ENCODE measurements at places on chromosomes 16 and 17.

GRCh38 chr17:57767561-57767960 lies 22.5 kb upstream of the CCDC182 start:
- peaks cover 22% of the 10 kb centered on the region for H3K27me3 ChIP-seq
- no peak for DNase-seq
- no peaks in the 10 kb centered on the region for H3K4me1 ChIP-seq
- H3K4me3 ChIP-seq = no peak overlapping the region
- H3K27ac ChIP-seq = no peak overlapping the region

DNA sequence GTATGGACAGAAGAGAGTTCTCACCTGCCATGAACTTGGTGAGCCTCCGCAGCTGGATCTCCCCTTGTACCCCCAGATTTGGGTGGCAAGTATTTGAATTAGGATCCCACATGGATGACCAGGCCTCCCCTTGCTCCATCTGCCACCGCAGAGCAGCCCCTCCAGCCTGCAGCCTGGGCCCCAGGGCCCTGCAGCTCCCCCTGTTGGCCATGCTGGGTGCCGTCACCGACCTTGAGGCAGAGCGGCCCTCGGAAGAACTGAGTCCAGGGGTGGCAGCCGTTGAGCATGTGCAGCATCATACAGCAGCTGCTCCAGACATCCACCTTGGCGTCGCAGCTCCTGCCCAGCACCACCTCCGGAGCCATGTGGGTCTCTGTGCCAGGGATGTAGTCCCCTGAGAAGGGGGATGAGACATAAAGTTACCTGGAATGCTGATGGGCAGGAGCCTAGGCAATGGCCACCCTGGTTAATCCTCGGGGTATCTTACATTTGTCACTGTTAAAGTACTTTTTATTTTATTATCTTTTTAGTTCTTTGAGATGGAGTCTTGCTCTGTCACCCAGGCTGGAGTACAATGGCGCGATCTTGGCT lies 9.0 kb upstream of the SPATA32 start:
- H3K36me3 ChIP-seq = peaks cover 41% of the 10 kb centered on the region
- DNase-seq = no peak
- no peaks in the 10 kb centered on the region for H3K27me3 ChIP-seq
- H3K27ac ChIP-seq = no peak overlapping the region
- H3K4me3 ChIP-seq = no peak overlapping the region

DNA sequence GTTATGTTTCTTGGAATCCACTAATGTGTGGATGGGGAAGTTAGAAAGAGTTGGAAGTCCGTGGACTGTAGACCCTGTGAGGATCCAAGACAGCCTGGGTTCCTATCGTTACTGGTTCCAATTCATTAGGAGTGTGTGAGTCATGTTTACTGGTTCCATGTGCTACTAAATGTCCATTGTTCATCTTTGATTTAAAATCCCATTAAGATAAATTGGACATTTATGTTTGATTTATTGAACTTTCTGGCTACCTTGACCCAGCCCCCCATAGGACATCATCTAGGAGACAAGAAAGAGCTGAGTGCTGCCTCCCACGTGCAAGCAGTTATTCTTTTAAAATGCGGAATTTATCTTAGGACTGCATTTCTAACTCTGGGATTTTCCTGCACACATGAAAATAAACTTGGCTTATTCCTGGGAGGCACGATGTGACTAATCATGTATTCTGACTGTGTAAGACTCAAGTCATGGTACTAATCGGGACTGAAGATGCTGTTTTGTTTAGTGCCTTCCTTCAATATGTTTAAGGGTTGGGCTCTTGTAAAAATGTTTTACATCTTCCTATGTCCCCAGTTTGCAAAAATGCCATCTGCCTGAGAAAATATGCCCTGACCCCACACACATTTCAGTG lies 53.4 kb downstream of the RGS9 start:
- no peak overlapping the region for H3K4me3 ChIP-seq
- H3K27me3 ChIP-seq = no peaks in the 10 kb centered on the region
- no peaks in the 10 kb centered on the region for H3K36me3 ChIP-seq
- H3K4me1 ChIP-seq = peaks cover 23% of the 10 kb centered on the region
- DNase-seq = peak; percentile 57
- H3K27ac ChIP-seq = no peak overlapping the region

- DNase-seq = no peak
- H3K27ac ChIP-seq = no peak overlapping the region
- H3K27me3 ChIP-seq = no peaks in the 10 kb centered on the region
- peaks cover 8% of the 10 kb centered on the region for H3K36me3 ChIP-seq
- H3K4me3 ChIP-seq = no peak overlapping the region
Measured at GRCh38 chr17:82565551-82565950, 46.0 kb downstream of the FOXK2 start.

DNA sequence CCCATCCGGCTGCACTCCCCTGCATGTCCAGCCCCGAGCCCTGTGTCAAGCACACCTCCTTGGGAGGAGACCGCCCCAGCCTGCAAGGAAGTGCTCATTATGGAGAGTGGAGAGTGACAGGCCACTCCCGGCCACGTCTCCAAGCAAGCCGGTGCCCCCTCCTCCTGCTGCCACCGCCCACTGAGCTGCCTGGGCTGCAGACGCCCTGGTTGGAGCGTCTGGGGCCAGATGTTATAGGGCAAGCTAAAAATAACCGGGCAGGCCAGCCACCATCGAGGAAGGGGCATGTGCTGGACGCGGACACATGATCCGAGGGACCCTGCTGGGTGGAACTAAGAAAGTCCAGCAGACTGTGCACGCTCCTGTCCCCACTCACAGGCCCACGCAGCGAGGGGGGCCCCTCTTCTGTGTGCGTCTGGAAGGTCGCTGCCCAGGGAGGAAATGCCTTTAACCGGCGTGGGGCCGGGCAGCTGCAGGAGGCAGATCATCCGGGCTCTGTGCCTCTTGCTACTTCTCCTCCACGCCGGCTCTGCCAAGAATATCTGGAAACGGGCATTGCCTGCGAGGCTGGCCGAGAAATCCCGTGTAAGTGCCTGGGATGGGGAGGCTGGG lies at the start of gene WFDC1:
Gene WFDC1 (plus strand): TSS at position 348 of the 612 bp plus-strand sequence. CDS start 94 bp downstream, at position 442.
- no peak for DNase-seq
- peaks cover 29% of the 10 kb centered on the region for H3K27me3 ChIP-seq
- no peak within 1 kb of the TSS for H3K27ac ChIP-seq
- peaks cover 4% of the 10 kb centered on the region for H3K4me1 ChIP-seq
- H3K36me3 ChIP-seq = no peaks in the 10 kb centered on the region

DNA sequence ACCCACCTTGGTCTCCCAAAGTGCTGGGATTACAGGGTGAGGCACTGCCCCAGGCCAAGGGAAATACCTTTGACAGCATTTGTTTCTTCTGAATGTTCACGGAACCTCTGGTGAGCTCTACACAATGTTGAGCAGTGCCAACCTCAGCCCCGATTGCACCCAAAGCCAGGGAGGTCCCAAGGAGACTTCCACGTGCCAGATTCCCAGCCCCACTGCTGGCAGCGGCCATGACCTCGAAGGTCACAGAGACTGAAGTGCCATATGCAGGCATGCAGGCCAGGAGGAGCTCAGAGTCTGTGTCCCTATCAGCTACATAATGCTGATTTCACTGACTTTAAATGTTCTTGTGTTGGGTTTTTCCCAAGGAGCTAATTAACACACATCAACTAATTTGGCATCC lies 226.4 kb upstream of the FOXF1 start:
- no peak overlapping the region for H3K27ac ChIP-seq
- no peaks in the 10 kb centered on the region for H3K4me1 ChIP-seq
- no peak overlapping the region for H3K4me3 ChIP-seq
- H3K36me3 ChIP-seq = no peaks in the 10 kb centered on the region
- peaks cover 58% of the 10 kb centered on the region for H3K27me3 ChIP-seq

DNA sequence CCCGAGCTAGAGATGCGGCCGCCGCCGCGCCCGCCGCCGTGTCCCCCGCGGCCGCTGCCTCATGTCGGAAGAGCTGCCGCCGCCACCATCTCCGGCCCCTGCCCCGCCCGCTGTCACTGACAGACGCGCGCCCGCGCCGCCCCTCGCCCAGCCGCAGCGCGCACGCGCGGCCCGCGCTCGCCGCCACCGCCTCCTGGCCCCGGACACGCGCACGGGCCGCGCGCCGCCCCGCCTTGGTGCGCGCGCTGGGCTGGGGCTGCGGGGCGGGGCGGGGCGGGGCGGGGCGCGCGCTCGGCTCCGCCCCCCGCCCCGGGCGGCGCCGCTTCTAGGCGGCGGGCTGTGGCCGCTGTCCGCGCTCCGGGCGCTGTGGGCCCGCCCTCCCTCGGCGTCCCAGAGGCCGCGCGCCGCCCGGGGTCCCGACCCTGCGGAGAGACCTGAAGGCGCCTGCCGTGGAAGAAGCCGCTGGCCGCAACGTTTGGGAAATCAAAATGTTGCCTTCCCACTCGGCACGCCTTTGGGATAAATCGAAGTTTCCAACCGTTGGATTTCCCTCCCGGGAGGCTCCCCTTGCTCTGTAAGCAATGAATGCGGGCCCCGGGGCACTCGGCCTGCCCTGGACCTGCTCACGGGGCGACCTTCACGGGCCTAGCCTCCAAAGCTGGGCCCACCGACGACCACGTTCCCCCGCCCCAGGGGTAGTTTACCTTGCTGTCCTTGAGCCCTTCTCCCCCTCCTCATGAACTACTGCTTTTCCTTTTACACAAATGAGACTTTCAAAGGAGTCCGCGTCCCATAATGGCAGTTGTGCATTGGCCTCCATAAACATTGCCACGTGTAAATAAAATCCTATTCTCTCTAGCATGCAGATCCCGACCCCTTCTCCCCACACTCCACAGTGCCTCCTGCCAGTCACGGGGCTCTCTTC lies at the start of gene ADCY9:
Gene ADCY9 (minus strand): TSS at position 118 of the 925 bp plus-strand sequence. CDS start 1,000 bp downstream, outside the sequence.
- H3K36me3 ChIP-seq = no peaks in the 10 kb centered on the region
- peak within 1 kb of the TSS; percentile 28 for H3K27ac ChIP-seq
- H3K4me3 ChIP-seq = peak within 1 kb of the TSS; percentile 56
- H3K4me1 ChIP-seq = peaks cover 16% of the 10 kb centered on the region
- no peaks in the 10 kb centered on the region for H3K27me3 ChIP-seq

DNA sequence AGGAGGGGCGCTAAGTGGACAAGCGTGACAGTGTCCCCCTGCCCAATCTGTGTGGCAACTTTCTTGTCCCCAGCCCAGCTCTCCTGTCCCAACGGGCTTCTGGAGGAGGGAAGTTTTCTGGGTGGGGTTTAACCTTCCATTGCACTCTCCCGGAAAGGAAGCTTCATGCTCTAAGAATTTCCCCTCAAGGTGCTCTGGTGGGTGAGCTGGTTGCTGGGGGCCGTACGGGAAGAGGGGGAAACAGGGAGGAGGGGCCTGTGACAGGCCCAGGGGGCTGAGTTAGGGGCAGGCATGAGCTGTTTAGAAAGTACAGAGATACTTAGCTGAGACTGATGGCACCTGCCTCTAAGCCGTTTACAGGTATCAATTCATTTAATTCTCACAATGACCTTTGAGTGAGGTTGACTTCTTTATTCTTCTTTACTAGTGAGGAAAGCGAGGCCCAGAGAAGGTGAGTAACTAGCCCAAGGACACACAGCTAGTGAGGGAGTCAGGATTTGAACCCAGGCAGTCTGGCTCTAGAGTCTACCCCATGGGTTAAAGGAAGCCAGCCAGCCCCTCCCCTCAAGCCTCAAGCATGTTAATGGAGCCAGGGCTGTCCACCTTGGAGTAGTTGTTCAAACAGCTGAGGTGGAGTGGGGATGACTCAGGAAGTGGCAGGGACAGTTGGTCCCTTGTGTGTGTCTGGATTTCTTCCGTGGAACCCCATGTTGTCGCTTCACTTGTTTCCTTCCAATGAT lies 18.9 kb downstream of the ADGRG1 start:
- peaks cover 29% of the 10 kb centered on the region for H3K4me1 ChIP-seq
- no peak for DNase-seq

DNA sequence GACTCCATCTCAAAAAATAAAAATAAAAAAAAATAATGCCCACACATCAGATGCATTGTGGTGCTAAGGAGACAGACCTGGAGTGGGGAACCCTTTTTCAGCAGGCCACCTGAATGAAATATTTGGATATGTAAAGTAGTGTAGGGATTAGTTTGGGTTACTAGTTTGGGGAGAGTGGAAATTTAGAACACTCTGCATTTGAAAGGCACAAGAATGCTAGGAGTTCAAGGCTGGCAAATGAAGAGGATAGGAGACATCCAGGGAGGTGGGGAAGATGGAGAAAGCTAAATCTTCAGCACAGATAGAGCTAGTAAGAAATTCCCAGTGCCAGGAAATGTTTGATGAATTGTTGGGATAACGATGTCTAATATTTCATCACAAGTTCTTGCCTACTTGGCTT lies 298.3 kb upstream of the ERCC4 start:
- no peak for DNase-seq
- no peaks in the 10 kb centered on the region for H3K4me1 ChIP-seq
- H3K27me3 ChIP-seq = no peaks in the 10 kb centered on the region
- no peak overlapping the region for H3K4me3 ChIP-seq
